ENCODE measurements at places on chromosomes 5 and 9.

GRCh38 chr5:77232574-77233358 lies 22.3 kb downstream of the PDE8B start:
- no peak for DNase-seq

- DNase-seq = no peak
These were observed 441.4 kb downstream of the SH3GL2 start for GRCh38 chr9:18020121-18020745.

GRCh38 chr5:643351-643801 lies 31.2 kb downstream of the CEP72 start:
- DNase-seq = no peak

- DNase-seq = no peak
These were observed 62.0 kb downstream of the ANKH start for GRCh38 chr5:14809369-14810155.

DNA sequence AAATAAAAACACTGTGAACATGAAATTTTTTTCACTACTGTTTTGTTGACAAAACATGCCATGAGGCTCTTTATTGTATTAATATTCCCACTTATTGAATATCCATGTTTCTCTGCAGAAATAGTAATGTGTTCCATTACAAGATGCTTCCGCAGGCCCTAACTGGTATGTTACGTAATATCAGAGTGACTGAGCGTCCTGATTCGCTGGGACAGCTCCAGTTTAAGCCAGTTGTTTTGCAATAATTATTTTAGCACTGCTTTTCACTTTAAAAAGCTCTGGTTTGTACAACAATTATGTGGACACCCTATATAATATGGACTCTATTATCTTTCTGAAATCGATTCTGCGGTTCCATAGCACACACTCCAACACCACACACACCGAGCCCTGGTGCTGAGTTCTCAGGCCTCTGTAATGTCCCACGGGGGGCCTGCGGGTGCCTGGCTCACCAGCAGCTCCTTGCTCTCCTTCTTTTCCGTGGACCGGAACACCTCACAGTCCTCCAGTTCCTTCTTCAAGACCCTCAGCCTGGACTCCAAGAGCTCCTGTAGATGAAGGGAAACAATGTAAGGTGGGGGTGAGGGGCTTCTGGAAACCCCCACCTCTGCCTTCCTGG lies 1.8 kb downstream of the TRIM7 start:
- no peak for DNase-seq

DNA sequence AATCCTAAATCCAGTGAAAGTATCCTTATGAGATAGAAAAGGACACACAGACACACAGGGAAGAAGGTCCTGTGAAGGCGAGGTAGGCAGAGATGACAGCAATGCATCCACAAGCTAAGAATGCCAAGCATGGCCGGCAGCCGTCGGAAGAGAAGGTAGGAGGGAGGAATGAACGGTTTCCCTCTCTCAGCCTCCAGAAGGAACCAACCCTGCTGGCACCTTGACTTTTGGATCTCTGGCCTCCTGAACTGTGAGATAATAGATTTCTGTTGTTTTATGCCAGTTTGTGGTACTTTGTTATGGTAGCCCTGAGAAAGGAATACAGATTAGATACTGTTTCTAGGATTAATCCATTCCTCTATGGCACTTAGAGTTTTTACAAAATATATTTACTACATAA lies 76.1 kb upstream of the PANK3 start:
- DNase-seq = no peak

DNA sequence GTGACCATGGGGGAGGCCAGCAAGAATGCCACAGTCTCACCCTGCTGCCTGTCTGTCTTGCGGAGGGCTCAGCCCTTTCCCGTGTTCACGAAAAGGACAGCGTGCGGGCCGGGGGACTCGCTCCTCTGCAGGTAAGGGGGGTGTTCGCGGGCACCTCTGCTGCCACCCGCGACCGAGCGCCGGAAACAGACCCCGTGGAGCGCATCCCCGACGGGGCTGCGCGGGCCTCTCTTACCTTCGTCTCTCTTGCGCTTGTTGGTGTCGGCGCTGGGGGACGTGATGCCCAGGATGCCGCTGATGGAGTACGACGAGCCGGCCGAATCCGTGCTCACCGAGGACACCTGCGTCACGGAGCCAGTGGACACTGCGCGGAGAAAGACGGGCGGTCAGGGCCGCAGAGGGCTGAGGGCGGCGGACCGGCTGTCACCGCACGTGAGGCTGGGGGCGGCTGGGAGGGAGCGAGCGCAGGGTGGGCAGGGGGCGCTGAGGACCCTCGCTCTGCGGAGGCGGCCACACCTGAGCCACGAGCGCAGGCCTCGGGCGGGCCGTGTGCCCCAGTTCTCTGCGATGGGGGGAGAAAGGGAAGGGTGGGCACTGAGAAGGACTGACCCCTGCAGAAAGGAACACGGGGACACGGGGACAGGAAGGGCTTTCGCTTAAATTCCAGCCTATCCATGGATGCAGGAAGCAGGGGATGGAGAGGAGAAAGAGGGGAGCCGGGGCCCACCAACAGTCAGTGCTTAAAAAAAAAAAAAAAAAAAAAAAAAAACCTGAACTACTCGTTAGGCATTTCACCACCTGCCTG lies 31.5 kb downstream of the PAX5 start:
- DNase-seq = no peak
